NCI-H226 (cell line): ENCODE measurements at places on chromosomes 7 and 10.

- DNase-seq = no peak
Measured at GRCh38 chr10:9166770-9167169, 1112.3 kb downstream of the GATA3 start.

- no peak for DNase-seq
Measured at GRCh38 chr10:5533098-5533731, 8.5 kb downstream of the CALML3 start.

GRCh38 chr10:62095181-62096122 is 173.2 kb downstream of the RTKN2 start:
- DNase-seq = no peak

- no peak for DNase-seq
Measured at GRCh38 chr10:79105150-79105739, 36.5 kb downstream of the ZMIZ1 start.

DNA sequence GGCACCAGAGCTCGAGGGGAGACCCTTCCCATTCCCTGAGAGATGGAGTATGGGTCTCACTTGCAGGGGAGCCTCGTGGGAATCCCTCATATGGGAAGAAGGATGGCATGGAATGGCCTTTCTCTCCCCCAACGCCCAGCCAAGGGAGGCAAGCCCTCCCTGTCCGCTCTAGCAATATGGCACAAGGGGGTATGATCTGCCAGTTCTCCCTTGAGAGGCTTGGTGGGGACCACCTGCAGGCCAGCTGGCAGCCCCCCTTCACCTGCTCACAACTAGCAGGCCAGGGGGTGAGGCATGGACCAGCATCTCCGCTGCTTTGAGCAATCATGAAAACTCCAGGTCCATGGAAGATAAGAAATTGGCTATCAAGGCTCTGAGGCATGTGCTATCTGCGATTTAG is 70.8 kb downstream of the PARP12 start:
- no peak for DNase-seq

DNA sequence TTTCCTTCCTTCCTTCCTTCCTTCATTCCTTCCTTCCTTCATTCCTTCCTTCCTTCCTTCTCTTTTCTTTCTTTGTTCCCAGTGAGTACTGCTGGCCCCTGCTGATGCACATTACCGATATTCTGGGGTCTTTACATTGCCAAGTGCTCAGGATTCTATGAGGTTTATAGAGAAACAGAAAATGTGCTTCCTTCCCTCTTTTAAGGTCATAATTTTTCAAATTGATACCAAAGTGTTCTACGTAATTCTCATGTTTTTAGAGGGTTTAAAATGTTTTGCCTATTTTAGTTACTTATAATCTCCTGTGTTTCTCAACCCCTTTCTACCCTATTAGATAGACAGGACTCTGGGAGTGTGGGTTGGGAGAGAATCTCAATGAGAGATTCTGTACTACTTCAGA is 291.2 kb downstream of the HDAC9 start:
- no peak for DNase-seq

GRCh38 chr7:40436710-40437109 is 301.9 kb downstream of the SUGCT start:
- no peak for DNase-seq
